GM12864 (cell line): ENCODE measurements at places on chromosomes 3 and 15.

DNA sequence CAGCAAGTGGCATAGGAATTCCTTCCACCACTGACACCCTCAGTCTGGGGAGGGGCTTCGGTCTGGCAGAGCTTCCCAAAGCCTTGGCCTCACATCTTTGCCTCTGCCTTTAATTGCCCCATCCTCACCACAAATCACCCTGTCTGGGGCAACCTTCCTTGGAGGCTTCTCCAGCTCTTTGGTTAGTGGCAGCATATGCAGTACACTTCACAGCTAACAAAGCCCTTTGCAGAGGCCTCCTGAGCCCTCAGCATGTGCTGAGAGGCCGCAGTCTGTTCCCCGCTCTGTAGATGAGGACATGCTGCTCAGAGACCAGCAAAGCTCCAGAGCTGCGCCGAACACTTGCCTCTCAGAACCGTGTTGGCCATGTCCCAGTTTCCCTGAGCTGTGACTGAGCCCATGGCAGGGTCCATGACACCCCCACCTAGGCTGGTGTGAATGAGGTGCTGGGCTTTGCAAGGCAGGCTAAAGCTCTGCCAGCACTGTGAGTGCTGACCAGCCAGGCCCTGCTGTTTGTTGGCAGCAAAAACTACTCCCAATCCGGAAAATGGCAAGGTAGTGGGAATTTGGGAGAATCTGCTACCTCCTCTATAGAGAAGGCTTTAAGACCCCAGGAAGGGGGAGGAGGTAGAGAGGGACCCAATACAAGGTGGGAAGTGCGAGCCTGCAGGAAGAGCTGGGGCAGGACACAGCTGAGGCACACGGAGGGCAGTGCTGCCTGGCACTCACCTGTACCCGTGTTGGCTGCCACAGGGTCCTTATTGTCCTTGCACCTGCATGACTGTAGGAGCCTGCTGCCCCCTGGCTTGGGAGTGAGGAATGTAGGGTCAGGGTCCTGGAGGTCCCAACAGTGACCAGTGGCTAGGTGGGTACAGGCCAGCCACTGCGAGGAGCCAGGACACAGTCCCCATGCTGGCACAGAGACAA is 8.4 kb upstream of the KLF15 start:
- DNase-seq: no peak

DNA sequence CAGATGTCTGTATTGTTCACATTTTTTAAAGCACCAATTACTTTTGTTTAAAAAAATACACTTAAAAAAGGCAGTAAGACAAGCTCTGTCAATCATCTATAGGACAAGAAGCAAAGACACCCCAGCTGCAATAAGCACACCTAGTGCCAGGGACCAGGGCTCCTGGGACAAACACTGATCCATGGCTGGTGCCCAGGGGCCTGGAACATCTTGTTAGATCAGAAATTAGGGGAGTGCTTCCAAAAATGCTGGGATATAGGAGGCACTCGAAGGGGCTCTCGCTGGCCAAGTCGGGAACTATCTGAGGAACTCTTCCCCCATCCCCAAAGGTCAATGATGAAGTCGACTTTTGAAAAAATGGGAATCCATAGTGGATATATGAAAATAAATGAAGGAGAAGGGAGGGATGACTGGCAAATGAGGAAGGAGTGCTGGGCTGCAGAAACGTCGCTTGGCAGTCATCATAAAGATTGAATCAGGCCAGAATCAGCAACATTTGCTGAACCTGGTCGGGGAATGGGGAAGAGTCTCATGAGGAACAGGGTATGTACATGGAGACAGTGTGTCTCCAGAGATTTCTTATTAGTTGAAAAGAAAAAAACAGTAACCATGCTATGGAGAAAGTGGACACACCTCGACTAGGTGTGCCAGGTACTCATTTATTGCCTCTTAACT is 28.5 kb downstream of the TSPAN3 start:
- DNase-seq: no peak

DNA sequence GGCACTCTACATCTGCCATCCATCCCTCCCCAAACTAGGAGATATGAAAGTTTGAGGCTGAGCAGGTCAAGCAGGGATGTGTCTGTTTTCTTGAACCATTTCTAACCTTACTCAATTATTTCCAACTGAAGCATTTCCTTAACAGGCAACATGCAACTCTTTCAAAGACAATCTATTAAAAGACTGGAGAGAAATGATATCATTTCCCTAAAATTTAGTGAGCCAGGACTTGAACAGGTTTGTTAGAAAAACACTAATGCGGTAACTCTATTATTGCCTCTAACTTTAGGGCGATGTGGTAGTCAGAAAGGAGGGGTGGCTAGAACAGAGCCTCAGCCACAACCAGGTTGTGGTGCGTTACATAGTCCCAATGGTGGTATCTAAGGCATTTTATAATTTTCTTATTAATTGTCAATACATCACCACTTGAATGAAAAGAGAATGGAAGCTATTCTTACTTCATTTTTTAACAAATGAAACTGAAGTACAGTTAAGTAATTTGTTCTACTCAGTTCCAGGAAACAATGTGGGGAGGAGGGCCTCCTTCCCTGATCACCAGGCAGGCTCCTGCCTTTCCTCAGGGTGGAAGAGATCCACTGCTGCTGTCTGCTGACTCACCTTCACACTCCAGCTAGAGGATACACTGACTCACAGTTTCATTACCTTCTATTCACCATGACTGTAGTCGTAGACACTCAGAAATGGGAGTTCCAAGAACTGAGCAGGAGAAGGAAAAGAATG is 22.8 kb downstream of the MYO1E start:
- no peak for DNase-seq

DNA sequence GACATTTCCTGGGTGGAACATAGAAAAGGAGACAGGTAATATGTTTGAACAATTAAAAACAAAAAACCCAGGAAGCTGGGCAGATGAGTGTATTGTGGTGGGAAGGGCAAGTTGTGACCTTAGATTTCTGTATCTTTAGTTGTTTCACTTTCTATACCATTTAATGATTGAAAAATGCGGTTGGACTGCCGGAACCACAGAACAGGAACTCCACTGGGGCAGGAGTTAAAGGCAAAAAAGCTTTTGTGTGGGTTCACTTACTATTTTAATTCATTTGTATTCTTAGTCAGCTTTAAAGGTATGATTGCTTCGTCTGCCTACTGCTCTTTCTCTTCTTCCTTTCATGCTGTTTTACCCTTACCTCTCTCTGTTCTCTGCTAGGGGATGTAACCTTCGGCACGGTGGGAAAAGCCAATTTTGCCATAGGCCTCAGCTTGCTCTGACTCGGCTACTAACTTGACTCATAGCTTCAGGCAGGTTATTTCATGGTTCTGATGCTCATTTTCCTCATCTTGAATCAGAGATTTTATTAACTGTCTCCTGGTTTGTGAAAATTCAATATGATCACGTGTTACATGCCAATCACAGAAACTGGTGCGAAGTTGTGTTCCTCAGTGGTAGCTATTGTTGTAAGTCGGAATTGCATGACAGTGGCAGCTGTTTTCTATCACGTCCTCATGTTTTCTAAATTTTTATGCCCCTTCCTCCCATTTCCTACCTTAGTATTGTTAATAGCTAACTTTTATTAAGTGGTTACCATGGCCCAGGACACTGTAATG is 1.6 kb upstream of the MCTP2 start:
- DNase-seq: peak; percentile 37

GRCh38 chr15:81337713-81338157 is 13.8 kb upstream of the STARD5 start:
- DNase-seq: no peak

DNA sequence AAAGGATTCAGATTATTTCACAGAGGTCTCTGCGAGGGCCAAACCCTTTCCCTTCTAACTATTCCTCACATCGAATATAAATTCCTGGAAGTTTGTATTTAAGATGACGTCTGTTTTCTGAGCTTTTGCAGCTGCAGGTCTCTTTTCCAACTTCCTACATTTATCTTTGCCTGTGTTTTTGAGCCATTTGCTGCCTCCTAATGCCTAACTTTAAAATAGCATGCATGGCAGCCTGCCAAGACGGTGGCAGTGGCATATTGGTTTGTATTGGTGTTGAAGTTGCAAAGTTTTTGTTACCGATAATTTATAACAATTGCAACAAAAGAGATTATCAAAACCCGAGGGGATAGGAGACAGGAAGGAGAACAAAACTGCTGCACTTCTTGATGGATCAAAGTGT is 187.1 kb upstream of the DNAJC19 start:
- no peak for DNase-seq

- DNase-seq: no peak
These were observed 329.6 kb downstream of the UACA start for GRCh38 chr15:70433586-70434324.
